HuH-7 (cell line): ENCODE measurements at places on chromosomes 4 and X.

DNA sequence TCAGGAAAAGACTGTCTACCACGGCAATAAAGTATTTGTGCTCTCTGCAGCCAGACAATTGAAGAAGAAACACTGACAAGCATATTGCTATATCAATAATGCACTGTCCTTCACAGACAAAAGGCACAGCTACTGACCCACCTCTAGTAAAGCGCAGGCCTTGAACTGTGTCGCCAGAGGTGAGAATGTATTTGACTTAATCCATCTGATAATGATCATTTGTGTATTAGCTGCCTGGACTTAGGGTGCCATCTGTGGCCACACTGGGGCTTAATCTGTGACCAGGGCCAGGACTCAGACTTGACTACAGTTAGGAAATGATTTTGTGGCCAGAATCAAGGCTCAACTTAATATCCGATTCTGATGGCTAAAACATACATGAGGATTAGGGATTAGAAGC lies 260.4 kb downstream of the SMARCA1 start:
- no peak for DNase-seq

GRCh38 chrX:134460862-134461220 lies 876 bp downstream of the HPRT1 start:
- DNase-seq, result no peak

DNA sequence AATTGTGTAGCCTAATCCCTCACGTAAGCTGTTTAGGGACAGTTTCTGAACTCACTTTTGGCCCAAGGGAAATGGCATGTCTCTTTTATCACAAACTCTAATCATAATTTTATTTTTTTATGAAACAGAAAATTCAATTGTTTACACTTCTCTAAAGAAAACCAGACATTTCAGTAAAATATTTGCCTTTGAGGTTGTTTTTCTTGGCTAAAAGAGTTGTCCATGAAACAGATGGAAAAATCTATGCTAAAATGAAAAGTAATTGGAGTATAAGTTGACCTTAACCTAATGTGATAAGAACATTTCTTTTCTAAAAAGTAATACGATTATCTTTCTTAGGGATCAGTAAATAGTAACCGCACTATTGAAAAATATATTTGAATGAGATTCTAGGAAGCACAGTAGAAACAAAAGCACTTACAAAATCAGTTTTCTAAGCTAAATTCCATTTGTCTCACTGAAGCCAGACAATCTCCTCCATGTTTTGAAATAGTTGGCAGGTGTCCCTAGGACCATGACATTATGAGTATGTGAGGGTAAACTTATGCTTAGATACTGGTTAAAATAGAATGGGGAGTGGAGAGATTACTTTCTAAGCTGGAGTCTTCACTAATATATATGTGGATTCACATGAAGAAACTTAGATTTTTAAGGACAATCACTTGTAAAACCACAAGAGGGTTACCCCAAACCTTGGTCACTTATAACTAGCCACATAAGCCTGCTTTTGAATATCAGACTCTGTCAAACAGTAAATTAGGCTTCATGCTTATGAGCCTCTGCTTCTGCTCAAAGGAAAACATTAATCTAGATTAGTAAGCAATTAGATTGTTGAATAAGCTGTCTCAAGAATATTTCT lies 20.1 kb upstream of the TET2 start:
- DNase-seq, result no peak

GRCh38 chr4:27397886-27398285 lies 537.2 kb downstream of the STIM2 start:
- no peak for DNase-seq

GRCh38 chrX:49276671-49277534 lies 7.3 kb downstream of the PPP1R3F start:
- DNase-seq, result no peak

- DNase-seq, result peak; percentile 12
Measured at GRCh38 chrX:55342533-55343501, 78.1 kb upstream of the PAGE3 start.

- no peak for DNase-seq
Measured at GRCh38 chr4:19776929-19777328, 474.8 kb upstream of the SLIT2 start.

DNA sequence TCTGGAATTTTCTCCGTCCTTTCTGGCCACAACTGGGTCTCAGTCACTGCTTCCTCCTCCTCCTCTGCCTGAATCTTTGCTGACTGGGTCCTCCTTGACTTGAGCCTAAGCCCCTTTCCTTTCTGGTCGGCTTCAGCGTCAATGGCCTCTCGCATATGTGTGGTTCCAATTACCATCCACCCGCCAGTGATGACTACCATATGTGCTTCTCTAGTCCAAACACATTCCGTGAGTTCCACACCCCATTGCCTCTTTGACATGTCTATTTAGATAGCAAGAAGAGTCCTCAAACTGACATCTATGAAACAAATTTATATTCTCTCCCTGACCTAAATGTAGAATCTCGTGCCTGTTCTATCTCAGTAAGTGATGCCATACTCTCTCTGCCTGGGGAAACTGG lies 19.8 kb downstream of the MXRA5 start:
- no peak for DNase-seq

DNA sequence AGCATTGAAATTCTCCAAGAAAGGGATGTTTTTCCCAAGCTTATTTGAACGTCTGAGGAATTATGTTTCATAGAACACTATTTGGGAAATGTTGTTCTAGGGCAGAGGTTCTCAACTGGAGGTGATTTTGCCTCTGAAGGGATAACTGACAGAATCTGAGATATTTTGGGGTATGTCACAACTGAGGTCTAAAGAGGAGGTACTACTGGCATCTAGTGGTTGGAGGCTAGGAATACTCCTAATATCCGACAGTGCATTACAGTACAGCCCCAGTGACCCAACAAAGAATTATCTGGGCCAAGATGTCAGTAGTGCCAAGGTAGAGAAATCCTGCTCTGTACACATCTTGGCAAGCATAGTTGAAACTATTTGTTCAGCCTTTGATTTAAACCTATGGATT lies 6.4 kb downstream of the HSPA4L start:
- DNase-seq, result no peak

DNA sequence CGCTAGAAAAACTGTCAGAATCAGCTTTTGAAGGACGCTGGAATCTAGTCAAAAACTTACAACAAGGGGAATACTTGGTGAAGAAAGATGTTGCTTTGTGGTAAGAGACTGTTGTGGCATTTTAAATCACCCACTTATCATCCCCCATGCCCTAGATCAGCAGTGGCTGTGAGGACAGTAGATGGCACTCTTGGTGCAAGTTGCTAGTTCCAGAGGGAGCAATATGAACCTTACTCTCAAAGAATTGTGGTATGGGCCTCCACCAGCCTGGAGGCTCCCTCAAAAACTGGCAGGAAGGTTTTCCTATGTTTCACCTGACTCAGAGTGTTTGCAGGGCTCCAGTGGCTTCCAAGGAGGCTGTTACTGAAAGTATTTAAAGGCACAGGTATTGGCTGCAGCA lies 37.7 kb upstream of the SLC16A2 start:
- peak; percentile 42 for DNase-seq

GRCh38 chr4:1345903-1346780 lies 866 bp upstream of the UVSSA start:
- DNase-seq, result peak; percentile 66
